ENCODE measurements at places on chromosomes 13 and 19. TPM values are rescaled to one million over a fixed set of nuclear protein-coding genes. Genes with fewer than 3 reads are reported as not detected.

DNA sequence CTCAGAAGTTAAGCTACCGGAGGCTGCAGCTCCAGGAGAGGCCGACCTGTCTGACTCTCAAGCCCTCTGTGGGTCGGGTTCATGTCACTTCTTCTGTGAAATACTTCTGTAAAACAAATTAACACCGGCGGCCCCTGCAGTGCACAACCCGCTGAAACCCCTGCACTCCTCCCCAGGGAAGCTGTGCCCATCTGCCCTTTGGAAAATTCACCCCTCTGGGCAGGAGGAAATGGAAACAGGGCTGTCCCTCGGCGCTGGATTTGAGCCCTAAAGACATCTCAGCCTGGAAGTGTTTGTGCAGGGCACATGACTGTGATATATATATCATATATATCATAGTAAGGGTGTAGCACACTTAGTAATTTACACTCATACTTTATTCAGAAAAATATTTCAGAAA, 415.3 kb downstream of the IRS2 start:
- H3K4me1 ChIP-seq: no peaks in the 10 kb centered on the region
- no peaks in the 10 kb centered on the region for H3K36me3 ChIP-seq
- H3K4me3 ChIP-seq: no peak overlapping the region
- DNase-seq: no peak

SYNGR4 gene
- total RNA-seq: not detected

DNA sequence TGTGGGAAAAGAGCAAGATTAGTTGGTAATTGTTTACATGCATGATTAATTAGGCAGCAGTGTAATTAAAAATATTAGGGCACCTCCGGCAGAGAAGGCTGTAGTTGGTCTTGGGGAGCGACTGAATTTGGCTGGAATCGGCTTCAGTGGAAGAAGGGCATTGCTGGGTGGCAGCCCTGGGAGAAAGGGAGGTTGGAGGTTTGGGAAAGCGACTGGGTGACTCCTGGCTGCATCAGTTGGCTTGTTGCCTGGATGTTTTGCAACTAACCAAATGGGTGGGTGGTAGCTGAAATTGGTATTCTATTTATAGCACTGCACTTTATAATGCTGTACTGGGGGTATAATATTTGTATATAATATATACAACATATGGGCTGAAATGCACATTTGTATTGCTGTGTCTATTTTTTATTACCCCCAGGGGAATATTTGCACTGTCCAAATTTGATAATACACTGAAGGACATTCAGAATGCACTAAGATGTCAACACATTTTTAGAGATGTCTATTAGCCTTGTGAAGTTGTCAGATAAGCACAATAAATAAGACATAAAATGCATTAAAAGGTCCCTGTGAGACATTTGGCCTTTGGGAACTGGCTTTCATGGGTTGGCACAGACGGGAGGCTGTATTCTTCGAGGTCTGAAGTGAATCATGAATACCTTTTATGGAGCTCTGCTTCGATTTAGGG, 1.7 kb downstream of the B3GLCT start:
- H3K4me3 ChIP-seq: peak overlapping the region; percentile 70
- no peak for DNase-seq
- H3K27ac ChIP-seq: no peak overlapping the region
- peaks cover 20% of the 10 kb centered on the region for H3K4me1 ChIP-seq

FCER2 gene
- total RNA-seq: not detected

DNA sequence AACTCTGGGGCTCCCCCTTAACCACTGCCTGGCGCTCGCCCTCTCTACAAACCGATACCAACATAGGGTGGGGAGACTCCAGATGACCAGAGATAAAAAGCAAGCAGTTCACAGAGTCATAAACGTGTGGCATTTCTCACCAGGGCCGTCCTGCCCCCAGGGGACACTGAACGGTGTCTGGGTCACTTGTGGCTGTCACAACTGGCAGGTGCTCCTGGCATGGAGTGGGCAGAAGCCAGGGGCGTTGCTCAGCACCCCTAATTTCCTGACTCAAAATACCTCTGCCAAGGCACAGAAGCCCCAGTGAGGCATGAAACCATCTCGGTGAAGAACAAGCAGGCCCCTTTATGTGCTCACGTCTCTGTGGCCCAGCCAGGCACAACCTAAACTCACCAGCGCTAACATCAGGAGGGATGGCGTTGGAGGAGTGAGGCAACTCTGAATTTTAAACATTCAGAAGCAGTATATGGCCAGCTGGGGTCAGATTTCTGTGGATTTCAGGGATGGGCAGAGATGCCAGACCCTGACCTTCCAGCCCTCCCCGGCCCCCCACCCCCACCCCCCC, 1.8 kb downstream of the PIP5K1C start:
- peaks cover 20% of the 10 kb centered on the region for H3K36me3 ChIP-seq
- H3K27me3 ChIP-seq: no peaks in the 10 kb centered on the region
- DNase-seq: no peak
- peak overlapping the region; percentile 94 for H3K27ac ChIP-seq

GRCh38 chr13:49319551-49319950, 71.8 kb downstream of the CDADC1 start:
- no peaks in the 10 kb centered on the region for H3K4me1 ChIP-seq
- H3K4me3 ChIP-seq: no peak overlapping the region
- H3K27me3 ChIP-seq: no peaks in the 10 kb centered on the region
- DNase-seq: no peak
- H3K36me3 ChIP-seq: no peaks in the 10 kb centered on the region
- no peak overlapping the region for H3K27ac ChIP-seq
